ENCODE measurements at places on chromosomes 1 and 21.

GRCh38 chr1:199616947-199617346, 410.6 kb upstream of the NR5A2 start:
- no peak for DNase-seq

- DNase-seq, result no peak
Observed at GRCh38 chr1:79737193-79737592, 730.7 kb upstream of the ADGRL4 start.

DNA sequence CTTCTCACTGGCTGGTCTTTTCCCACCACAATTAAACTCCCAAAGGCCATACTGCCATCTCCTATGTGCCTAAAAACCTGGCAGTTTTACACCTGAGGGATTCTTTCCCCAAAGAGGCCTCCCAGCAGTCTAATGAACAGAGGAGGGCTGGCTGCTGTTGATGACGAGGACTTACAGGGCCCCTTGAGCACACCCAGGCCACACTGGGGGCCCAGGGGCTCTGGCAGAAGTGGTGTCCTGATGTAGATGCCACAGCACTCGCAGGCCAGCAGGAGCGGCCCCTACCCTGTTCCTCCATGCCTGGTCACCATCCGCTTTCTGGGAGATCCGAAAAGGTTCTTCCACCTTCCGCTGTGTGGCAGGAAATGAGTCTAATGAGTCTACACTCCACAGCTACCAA, 24.2 kb downstream of the POFUT2 start:
- no peak for DNase-seq

GRCh38 chr1:222045236-222045635, 303.3 kb upstream of the DUSP10 start:
- no peak for DNase-seq

GRCh38 chr1:5109633-5110032, 455.2 kb downstream of the AJAP1 start:
- no peak for DNase-seq

All from left renal pelvis (tissue), 4 donors.